ENCODE measurements at places on chromosomes 16 and 17. TPM values are rescaled to one million over a fixed set of nuclear protein-coding genes. Genes with fewer than 3 reads are reported as not detected.

Gene C16orf86
- 0.99 TPM for total RNA-seq

Gene NPIPB6
- not detected for total RNA-seq

Gene SYNGR3
- 2.9 TPM for total RNA-seq

Gene NKIRAS2
- total RNA-seq, result 30.4 TPM

Gene ASPA
- not detected for total RNA-seq

Gene HSPB9
- total RNA-seq, result not detected

Gene CRHR1
- total RNA-seq, result not detected

Gene NTN1
- 0.09 TPM for total RNA-seq

Data from endothelial cell of coronary artery (primary cell).